ENCODE measurements at places on chromosomes 3 and 15.

GRCh38 chr15:38065721-38066345, 131.4 kb downstream of the TMCO5A start:
- no peak for DNase-seq

GRCh38 chr15:76196269-76197231, 114.7 kb downstream of the ETFA start:
- DNase-seq = no peak

DNA sequence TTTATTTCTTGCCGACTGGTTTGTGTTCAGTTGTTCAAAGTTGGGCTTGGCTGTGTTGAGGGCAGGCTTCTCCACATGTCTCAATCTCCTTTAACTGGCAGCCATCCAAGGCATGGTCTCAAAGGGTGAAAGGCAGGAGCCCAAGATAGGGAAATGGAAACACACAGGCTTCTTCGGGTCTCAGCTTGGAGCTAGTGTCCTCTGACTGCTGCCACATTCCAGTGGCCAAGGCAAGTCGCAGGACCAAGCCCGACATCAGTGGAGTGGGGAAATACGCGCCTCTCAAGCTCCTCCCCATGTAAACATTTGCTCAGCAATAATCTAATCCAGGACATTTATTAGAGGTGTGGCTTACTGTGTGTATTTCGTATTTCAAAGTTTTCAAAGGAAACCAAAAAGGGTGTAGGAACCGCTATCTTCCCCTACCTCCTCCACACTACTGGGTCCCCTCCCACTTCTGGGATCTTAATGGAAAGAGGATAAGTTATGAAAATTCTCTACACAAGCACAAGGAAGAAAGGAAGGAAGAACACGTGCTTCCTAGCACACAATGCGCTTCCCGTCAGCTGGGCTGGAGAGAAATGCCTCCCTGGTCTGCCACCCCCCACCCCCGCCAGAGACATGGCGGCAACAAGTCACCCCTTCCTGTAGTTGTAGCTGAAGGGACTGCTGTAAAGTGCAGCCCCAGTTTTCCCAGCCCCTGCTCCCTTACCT, 181.7 kb downstream of the FAM43A start:
- DNase-seq = no peak

DNA sequence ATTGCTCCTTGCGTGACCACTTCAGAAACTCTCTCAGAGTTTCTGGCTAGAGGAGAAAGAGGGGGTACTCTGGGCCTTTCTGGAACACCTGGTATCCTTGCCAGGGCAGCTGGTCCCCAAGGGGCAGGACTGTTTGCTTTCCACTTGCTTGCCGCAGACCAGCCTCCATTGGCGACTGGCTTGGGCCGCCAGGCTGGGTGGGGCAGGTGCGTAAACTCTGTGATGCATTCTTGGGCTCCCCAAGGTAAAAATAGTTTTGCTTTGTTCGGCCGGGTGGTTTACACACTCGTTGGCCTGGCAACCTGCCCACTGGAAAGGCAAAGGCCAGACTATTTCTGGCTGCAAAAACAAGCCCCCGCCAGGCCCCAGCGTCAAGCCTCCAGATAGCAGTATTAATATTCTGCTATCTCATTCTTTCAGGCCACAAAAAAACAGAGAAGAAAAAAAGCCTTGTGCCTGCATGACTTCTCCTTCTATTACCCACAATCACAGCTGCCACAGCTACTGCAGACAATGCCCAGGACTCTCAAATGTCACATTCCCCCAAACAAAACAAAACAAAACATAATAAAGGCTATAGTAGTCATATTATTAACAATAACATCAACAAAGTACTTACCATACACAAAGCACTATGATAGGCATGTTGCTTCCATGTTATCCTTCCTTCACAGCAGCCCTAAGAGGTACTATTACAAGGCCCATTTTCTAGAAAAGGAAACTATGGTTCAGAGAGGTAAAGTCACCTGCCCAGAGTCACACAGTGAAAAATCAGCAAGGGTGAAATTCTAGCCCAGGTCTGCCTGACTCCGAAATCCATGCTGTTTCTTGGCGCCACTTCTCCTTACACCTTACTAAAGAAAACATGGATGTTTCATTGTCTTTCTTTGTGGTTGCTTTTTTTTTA, 14.0 kb upstream of the SSUH2 start:
- DNase-seq = no peak

Data from activated CD4-positive, alpha-beta T cell treated with anti-CD3 and anti-CD28 coated beads for 1 hour (primary cell).